Activated CD4-positive, CD25-positive, alpha-beta regulatory T cell treated with anti-CD3 and anti-CD28 coated beads, Interleukin-2, amount 50 U/mL, for 72 hours (primary cell): ENCODE measurements at places on chromosomes 6 and 20.

DNA sequence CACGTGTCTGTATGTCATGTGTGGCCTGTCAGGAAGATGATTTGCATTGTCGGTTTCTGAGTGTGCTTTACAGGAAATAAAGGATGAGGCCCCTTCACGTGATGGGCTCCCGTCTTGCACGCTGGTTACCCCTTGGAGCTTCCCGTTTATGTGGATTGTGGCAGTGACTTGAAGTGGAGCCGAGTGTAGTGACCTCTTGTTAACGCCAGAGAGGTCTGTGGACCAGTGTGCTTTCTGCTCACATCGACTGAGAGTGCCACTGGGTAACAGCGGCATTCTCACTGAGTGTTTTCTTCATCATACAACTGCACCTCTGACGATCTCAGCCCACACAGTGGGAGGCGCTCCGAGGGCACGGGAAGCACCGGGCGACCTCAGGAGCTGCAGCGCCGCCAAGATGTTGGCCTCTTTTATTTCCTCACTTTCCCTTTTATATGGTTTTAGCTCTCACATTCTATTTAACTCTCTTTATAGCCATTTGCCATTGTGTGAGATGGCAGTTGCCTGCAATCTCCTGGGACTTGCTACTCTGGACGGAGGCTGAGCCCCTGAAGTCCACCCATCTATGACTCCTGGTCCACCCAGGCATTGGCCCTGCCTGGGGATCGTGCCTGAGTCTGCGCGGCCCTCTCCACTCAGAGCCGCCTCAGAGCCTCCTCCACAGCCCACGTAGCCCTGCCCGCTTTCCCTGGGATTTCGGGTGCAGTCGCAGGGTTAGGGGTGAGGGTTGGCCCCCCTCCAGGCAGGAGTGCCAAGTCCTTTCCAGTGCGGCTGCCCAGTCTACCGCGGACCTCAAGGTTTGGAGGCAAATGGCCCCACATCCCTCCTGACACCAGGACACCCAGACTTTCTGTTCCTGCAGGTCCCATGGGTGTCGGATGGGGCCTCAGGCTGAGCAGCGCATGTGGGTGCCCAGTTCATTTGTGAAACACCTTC, 238.9 kb downstream of the ERMARD start:
- DNase-seq = no peak

DNA sequence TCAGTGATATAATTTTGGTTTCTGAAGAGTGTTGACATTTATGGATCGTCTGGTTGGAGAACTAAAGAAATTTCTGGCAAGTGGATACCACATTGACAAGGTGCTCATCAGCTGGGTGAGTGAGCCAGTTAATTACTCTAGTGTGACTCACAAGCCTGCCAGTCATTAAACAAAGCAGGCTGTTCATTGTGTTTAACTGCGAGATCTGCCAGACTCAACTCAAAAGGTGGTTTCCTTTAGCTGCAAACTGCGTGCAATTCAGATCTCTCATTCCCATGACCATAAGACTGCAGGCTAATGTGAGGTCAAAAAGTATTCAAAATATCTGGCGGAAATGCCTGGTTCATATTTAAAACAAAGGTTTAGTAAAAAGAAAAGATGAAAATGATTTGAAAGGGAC, 32.5 kb upstream of the IYD start:
- no peak for DNase-seq

DNA sequence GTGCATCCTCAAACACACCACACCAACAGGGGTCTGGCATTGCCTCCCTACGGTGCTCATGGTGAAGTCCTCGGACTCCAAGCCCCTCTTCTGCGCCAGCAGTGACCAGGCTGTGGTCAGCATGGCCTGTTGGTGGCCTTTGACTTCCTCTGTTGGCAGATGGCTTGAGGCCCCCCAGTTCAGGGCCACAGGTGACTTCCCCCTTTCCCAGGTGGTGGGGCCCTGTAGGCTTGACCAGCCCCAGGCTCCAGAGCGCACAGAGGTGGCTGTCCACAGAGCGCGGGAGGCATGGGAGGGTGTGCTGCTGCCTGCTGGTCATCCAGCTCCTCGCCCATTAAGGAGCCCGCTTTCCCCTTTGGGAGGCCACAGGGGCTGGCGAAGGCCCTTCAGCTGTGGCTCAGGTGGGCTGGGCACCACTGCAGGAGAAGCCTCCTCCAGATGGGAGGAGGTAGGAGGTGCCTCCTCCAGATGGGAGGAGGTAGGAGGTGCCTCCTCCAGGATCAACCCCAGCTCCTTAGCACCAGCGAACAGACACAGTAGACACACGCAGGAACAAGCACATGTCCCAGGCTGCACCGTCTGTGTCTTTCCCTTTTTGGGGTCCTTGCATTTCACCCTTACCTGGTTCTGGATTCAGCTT, 52.1 kb upstream of the BHLHE23 start:
- DNase-seq = peak; percentile 23

DNA sequence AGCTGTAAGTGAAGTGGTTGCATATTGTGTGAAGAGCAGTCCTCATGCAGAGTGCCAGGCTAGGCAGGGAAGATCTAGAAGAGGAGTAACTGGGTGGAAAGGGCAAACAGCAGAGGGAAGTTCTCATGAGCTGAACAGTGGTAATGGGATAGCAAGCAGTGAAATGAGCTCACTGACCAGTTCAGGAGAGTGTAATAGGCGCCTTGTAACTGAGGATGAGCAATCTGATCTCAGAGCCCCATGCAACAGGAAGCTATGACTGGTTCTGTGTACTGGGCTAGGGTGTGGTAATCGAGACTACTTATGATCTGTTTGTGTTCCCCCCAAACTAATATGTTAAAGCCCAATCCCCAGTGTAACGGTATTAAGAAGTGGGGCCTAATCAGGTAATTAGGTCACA, 98.6 kb downstream of the RFX6 start:
- no peak for DNase-seq

DNA sequence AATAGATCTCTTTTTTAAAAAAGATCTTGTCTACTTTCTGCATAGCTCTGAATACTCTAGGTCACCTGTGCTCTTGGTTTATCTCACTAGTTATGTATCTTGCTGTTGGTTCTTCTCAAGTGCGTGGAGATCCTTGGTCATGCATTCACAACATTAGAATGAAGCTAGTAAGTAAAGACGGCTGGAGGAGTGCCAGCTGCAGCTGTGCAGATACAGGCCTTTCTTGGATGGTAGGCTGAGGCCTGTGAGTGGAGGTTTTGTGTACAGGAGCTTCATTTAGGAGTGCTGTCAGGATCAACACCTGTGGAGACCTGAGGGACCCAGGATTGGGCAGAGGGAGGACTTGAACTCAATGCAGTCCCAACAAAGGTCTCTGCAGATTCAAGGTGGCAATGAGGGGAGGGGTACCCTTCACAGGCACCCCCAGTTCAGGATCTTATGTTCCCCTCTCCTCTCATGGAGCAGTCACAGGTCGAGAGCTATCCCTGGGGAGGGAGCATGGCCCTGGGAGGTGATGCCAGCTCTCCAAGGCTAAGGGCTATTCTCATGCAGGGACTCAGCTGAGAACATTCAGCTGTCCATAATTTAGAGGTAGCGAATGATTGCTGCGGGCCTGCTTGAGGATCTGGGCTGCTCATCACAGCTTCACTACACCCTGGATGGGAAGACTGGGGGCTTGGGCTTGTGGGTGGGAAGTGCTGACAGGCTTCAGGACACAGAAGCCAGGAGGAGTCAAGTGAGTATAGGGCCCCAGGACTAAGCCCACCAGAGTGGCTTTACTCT, 98.9 kb upstream of the ENPP5 start:
- no peak for DNase-seq

DNA sequence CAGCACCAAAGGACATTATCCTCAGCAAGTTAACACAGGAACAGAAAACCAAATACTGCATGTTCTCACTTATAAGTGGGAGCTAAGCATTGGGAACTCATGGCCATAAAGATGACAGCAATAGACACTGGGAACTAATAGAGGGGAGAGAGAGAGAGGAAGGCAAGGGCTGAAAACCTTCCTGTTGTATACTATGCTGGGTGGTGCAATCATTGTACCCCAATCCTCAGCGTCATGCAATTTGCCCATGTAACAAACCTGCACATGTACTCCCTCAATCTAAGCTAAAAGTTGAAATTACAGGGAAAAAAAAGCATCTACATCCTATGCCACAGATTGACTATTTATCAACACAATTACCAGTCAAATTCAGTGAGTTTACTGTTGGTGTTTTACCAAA, 20.0 kb upstream of the VNN1 start:
- DNase-seq = no peak

DNA sequence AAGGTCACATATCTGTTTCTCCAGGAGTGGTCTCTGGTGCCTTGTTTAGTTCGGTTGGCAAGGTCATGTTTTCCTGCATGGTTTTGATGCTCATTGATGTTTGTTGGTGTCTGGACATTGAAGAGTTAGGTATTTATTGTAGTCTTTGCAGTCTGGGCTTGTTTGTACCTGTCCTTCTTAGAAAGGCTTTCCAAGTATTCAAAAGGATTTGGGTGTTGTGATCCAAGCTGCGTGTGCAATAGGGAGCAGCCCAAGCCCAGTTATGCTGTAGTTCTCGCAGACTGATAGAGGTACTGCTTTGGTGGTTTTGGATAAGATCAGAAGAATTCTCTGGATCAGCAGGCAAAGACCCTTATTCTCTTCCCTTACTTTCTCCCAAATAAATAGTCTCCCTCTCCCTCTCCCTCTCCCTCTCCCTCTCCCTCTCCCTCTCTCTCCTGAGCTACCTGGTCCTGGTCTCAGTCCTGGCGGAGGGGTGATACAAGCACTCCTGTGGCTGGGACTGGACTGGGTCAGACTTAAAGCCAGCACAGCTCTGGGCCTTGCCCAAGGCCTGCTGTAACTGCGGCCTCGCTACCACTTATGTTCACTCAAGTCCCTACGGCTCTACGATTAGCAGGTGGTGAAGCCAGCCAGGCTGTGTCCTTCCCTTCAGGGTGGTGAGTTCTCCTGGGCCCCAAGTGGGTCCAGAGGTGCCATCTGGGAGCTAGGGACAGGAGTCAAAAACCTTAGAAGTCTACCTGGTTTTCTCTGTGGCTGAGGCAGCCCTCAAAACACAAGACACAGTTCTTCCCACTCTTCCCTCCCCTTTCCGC, 27.3 kb upstream of the GRM4 start:
- no peak for DNase-seq

- DNase-seq = no peak
These were observed 41.6 kb downstream of the VSTM2L start for GRCh38 chr20:37944456-37944981.

DNA sequence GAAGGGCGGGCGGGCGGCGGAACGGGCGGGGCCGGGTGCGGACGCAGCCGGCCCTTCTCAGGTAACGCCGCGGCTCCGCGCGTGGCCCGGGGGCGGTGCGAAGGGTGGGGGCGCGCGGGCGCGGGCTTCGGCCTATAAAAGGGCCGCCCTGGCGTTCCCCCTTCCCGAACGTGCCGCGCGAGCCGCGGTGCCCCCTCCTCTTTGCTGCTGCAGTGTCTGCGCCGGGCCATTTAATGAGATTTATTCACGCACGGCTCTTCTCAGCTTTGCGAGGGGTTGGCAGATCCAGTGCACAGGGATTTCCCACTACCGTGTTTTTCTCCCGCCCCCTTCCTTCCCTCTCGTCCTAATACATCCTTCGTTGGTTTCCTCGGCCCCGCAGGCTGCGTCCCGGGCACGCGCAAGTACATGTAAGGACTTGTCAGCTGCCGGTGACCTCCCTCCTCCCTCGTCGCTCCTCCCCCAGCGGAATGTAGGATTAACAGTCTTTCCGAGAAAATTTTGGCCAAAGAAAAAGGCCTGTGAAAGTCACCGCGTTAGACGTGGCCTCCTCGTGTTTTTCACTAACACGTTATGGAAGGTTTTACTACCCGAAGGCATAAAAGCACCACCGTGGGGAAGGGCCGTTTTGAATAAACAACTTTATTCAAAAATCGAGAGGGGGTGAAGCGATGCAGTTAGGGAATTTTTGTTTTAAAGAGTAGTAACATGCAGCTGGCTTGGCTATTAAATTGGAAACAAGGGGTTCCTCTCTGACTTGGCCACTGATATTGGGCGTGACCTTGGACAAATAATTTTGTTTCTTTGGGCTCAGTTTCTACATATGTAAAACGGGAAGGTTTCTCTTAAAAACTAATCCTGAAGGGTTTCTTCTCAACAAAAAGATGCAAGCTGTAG, 966 bp upstream of the REV3L start:
- DNase-seq = peak; percentile 91

- no peak for DNase-seq
These were observed 9.8 kb upstream of the PNISR start for GRCh38 chr6:99434702-99435530.

GRCh38 chr6:38320843-38321242, 318.9 kb downstream of the BTBD9 start:
- DNase-seq = no peak

DNA sequence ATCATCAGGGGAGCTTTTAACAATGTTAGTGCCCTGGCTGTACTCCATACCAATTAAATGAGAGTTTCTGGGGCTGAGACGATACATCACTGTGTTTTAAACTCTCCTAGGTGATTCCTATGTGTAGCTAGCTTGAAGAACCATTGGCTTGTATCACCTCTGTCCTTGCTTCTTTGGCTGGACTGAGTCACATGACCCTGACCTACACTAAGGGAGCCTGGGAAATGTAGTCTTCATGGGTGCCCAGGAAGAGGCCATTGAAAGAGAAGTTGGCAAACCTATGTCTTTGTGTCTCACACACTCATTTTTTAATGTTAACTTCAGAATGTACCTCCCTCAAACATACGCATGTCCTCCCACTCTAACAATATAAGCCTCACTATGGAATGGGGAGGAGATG, 506.6 kb downstream of the DHX35 start:
- no peak for DNase-seq

DNA sequence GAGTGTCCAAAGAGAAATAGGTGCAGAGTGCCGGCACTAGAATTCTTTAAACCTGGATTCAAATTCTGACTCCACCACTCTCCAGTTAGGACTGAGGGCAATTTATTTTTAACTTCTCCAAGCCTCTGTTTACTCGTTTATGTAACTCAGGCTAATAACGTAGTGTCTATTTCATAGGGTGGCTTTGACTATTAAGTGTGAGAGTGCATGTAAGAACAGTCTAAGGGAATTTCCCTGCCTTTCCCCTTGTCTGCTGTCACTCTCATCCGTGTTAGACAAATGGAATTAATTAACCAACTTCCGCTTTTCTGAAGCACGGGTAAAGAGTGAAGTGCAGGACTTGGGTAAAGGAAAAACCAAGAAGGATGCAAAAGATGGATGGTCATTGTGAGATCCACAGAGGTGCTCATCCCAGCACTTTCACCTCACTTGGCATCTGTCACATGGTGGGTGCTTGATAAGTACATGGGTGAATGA, 4.1 kb upstream of the ZKSCAN8 start:
- DNase-seq = peak; percentile 35

DNA sequence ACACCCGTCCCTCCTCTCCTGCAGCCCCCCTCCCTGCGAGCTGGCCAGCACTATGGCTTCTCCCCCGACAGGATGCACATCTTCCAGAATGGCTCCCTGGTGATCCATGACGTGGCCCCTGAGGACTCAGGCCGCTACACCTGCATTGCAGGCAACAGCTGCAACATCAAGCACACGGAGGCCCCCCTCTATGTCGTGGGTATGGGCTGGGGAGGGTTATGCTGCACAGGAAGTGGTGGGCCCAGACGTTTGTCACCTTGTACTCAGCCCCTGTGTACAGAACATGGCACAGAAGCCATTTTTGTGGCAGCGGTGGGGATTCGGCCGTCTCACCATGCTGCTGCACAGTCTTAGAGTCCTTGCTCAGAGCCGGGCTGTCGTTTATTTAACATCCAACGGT, 29.0 kb upstream of the SRF start:
- DNase-seq = no peak

- no peak for DNase-seq
These were observed 424.2 kb downstream of the FOXA2 start for GRCh38 chr20:22160101-22160652.

- no peak for DNase-seq
These were observed 5.3 kb upstream of the CCM2L start for GRCh38 chr20:32004963-32005362.

GRCh38 chr6:170186941-170187668, 103.8 kb downstream of the DLL1 start:
- DNase-seq = no peak

- no peak for DNase-seq
These were observed 224.3 kb upstream of the TSHZ2 start for GRCh38 chr20:52747845-52748284.
